ENCODE measurements at places on chromosomes 1 and 21.

DNA sequence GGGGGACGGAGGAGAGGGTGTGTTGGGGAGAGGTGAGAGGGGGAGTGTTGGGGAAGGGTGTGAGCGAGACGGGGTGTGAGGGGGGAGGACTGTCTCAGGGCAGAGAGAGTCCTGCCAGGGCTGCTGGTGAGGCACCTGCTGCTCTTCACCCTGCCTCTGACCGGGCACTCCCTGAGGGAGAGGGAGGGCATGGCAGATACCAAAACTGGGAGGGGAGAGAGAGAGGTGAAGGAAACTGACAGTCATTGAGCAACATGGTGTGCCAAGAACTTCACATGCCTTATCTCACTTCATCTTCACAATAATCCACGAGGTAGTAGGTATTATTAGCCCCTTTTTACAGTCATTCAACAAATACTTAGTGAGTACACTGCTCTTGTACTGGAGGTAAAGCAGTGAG is 61.3 kb upstream of the ARTN start:
- DNase-seq = no peak

DNA sequence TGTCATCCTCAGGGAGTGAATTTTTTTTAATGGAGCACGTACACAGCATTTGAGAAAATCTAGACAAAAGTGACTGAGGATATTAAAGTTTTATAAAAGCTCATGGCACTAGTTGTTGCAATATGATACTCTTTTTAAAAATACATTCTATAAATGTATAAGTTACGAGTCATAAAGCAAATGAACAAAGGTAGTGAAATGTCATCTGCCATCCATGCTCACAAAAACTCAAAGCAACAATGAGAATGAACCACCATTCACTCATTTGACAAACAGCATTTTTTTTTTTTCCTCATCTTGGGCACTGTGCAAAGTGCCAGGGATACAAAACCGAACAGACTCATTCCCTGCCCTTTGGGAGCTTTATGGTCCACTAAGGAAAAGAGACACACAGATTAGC is 38.7 kb downstream of the GPR137B start:
- DNase-seq = no peak

- DNase-seq = no peak
These were observed 5.7 kb upstream of the NHLH1 start for GRCh38 chr1:160361199-160361598.

GRCh38 chr1:201218409-201218808 is 27.8 kb downstream of the IGFN1 start:
- no peak for DNase-seq

DNA sequence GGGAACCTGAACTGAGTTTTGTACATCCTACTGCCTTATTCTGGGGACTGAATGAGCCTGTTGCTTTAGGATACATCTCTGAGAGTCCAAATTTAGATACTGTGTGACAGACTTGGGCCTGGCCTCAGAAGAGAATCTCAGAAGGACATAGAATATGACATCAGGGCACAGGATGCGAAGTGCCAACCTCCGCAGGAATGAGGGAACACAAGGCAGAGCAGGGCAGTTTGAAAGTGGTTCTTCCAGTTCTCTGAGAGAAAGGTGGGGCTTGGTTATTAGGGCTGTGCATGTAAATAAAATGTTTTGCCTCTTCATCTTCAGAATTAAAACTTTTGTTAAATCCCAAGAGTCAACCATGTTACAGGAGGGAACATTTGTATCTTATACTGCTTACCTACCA is 23.1 kb downstream of the TRAF5 start:
- DNase-seq = no peak

DNA sequence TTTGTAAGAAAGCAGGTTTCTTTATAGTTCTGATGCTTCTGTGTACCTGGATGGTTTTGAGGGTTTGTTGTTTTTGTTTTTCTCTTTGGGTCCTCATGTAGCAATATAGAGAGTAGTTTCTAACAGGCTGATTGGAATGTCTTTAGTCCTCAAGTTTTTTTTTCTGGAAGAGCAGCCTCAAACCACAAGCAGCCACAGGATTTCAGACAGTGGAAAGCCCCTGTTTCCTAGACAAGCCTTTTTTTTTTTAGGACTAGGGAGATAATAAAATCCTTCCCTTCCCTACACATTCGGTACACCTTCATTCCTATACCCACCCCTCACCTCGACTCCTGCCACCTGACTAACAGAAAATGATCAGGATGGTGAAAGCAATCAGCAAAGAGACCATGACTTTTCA is 47.6 kb downstream of the ACP6 start:
- DNase-seq = no peak

DNA sequence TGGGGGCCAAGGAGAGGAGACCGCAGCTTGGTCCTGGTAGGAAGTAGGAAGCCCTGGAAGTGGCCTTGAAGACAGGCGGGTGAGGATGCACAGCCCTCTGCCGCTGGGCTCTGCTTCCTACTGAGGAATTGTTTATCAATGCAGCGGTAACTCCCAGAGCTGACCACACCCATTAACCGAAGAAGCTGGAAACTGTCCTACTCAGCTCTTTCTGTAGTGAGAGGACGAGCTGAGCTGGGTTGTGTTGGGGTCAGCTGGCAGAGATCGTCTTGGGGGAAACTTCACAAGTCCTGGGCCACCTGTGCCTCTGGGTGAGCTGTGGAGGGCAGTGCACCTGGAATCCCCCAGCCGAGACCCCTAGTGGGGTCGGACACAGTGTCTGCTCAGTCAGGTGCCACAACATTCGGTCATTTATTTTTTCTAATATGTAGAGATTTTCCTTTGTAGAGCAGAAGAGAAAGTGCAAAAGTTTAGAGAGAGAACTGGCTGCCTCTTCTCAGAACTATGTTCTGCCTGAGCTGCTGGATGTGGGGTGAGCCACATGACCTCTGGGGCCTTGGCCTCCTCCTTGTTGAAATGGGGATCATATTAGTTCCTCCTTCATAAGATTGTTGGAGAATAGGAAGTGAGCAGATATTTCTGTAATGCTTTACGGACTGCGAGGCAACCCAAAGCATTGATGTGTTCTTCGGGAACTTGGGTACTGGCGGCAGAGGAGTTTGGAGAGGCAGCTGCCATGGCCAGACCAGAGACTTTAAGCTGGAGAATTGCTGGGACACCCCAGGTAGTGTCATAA is 3.6 kb downstream of the NECAP2 start:
- DNase-seq = no peak

DNA sequence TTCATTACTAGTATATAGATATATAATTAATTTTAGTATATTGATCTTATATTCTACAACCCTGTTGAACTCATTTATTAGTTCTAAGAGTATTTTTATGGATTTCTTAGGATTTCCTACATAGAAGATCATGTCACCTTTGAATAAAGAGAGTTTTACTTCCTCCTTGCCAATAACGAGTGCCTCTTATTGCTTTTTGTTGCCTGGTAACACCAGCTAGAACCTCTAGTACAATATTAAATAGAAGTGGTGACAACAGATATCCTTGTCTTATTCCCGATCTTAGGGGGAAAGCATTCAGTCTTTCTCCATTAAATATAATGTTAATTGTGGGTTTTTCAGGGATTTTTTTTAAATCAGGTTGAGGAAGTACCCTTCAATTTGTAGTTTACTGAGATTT is 40.8 kb downstream of the WNT2B start:
- no peak for DNase-seq

Data from right lobe of liver (tissue), 6 donors.